ENCODE measurements at places on chromosomes 6 and 20.

DNA sequence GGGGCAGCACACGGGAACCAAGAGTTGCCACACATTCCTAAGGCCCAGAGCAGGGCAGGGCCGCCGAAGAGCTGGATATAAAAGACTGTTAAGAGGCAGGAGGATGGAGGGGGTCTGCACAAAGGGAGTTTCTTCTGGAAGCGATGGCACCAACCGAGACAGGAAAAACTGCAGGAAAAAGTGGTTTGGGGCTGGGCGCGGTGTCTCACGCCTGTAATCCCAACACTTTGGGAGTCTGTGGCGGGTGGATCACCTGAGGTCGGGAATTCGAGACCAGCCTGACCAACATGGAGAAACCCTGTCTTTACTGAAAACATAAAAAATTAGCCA lies 41.8 kb downstream of the SSR1 start:
- no peak for DNase-seq

- no peak for DNase-seq
Observed at GRCh38 chr6:121767211-121767610, 331.8 kb downstream of the GJA1 start.

GRCh38 chr6:111997078-111997852 lies 56.6 kb upstream of the CCN6 start:
- DNase-seq = peak; percentile 69

- DNase-seq = no peak
Observed at GRCh38 chr6:79737172-79737571, 106.0 kb downstream of the SH3BGRL2 start.

DNA sequence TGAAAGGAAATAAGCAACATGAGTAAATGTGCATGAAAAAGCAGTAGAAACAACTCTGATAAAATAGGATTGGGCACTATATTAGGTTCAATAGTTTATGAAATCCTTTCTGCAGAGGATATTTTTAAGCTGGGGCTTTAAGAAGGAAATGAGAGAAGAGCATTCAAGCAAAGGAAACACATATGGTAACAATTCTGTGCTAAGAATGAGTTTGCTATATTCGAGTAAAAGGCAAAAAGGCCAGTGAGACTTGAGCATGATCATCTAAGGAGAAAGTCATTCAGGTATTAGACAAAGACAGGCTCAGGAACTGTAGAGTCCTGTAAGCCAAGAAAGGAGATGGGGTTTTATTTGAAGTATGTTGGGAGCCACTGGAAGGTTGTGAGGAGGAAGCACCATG lies 387.1 kb upstream of the FLRT3 start:
- DNase-seq = no peak

DNA sequence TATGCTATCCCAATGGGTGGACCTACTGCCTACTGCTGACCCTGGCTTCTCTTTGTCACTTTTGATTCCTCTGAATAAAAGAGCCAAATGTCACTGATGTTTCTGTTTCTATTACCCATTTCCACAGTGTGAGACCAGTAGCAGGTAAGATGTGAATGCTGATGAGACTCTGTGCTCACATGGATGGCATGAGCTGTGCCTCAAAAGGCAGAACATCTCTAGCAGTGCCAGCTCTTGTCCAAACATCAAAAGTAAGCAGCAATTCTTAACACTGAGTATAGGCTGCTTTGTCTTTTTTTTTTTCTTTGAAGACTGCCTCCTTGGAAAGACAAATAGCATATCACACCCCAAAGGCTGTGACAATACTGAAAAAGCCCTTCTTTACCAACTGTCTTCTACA lies 459.2 kb upstream of the RUNX2 start:
- DNase-seq = no peak

- DNase-seq = peak; percentile 86
Observed at GRCh38 chr6:28212510-28213212, 12.4 kb upstream of the ZSCAN9 start.

GRCh38 chr20:47493175-47493962 lies 8.3 kb upstream of the NCOA3 start:
- peak; percentile 56 for DNase-seq

DNA sequence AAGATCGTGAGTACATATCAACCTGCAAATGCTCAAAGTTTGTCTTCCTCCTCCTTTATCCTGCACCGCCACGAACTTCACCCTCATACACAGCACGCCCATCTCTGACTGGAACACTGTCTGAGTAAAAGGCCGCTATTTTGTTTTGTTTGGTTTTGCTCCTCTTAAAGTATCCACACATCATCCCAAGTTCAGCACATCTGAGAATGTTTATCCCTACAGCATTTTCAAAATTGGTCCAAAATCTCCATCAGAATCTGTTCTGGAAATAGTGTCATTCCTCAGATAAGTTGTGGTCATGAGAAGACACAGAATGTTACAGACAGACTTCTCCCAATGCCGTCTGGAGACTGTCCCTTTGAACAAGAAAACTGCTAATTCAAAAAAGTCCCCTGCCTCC lies 251.6 kb upstream of the ARID1B start:
- no peak for DNase-seq

All from LHCN-M2 (cell line).